ENCODE measurements at places on chromosomes 6 and 20.
A peak's percentile ranks its signal among the peaks of the same experiment; 100 is the strongest.

GRCh38 chr6:5516036-5516435 lies 254.7 kb downstream of the FARS2 start:
- no peak for DNase-seq

- DNase-seq = no peak
Observed at GRCh38 chr20:48801197-48801596, 26.6 kb downstream of the PREX1 start.

DNA sequence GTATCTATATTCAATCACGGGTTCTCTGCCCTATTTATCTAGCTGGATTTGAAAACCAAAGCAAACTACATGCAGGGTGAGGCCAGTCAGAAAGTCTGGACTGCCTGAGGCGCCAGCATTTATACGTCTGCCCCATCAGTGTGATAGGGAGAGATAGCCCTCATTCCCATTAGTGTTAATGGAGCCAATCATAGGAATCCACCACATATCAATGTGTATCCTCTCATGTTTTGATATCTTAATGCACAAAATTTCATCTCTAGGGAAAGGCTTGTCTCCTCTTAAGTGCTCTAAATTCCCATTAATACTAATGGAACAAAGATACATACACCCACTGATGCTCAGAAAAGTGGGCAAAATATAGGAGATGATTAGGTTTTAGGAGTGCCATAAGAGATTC lies 376.2 kb downstream of the BTBD3 start:
- no peak for DNase-seq

DNA sequence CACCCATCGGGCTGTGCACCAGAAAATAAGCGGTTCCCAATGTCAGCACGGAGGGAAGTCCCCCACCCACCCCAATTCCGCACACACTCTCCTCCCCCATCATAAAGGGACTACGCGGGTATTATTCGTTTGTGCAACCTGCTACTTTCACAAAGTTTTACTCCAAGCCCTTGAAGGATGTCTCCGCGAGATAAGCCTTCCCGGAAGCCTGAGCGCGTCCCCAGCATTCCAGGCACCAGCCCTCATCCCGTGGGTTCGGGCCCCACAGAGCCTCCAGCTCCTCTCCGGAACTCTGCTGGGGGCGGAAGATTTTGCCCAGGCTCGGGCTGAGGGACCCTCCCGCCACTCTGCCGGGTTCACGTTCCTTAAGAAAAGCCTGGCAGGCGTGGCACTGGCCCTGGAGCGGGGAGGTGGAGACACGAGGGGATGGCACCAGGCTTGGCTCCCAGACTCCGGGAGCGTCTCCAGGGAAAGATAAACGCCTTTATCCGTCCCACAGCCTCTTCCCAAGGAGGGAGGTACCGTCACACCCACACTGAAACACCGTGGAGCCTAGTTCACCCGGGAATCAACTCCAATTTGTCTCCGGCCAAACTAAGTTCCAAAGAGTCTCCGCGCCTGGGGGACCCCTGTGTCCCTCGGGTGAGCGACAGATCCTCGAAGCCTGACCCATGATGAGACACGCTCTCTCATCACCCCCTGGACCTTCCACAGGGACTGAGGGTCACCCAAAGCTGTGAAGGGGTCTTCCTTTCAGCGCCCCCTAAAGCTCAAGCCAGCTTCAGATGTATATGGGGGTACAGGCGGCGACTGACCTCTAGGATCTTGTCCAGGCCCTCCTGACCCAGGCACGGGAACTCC lies 934 bp downstream of the KCNK5 start:
- DNase-seq = no peak

GRCh38 chr6:74912234-74912633 lies 293.6 kb downstream of the COL12A1 start:
- DNase-seq = no peak

DNA sequence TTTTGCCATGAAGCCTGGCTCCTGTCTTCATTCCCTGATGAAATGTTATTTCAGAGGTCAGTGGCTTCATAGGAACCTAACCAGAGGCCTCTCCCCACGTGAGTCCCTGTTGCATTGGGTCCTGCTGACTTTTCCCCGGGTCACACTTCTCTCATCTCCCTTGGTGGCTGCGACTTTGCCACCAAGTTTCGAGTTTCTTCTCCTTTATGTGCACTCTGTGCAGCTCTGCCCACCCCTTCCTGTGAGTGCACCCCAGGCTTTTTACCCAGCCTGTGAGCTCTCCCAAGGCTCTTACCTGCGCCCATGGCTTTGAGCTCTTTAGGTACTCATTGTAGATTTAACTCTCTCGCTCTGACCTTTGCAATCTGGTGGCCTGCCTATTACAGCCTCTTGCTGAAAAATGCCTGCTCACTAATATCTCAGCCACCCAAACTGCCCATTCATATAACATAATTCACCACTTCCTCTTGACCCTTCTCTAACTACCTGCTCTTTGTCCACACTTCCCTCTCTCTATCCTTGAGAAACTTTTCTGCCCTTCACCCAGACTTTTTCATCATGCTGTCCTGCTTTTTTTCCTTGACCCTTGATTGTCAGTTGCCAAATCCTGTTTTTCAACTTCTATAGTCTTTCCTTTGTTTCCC lies 105.9 kb downstream of the SASH1 start:
- DNase-seq = no peak

- DNase-seq = peak; percentile 42
Observed at GRCh38 chr6:28589234-28589956, 63.7 kb downstream of the GPX5 start.

DNA sequence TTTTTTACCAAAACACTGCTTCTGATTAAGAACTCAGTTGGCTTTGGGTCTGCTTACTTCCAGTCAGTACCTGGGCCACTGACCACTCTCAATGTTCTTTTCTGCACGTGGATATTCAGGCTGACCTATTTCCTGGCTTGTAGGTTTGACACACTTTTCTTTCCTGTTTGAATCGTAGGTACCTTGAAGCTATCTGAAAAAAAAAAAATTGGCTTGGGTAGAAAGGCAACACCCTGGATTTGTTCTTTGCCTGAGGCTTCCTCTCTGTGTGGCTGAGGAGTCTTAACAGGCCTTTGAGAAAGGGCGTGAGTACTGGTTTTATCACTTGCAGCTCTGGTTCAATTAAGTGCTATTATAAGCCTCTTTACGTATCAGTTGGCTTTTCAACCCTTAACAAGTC lies 60.6 kb upstream of the IL20RA start:
- DNase-seq = no peak

- DNase-seq = no peak
Observed at GRCh38 chr6:79193971-79194370, 40.5 kb downstream of the HMGN3 start.

GRCh38 chr20:35627121-35627520 lies 11.5 kb downstream of the SPAG4 start:
- DNase-seq = no peak

DNA sequence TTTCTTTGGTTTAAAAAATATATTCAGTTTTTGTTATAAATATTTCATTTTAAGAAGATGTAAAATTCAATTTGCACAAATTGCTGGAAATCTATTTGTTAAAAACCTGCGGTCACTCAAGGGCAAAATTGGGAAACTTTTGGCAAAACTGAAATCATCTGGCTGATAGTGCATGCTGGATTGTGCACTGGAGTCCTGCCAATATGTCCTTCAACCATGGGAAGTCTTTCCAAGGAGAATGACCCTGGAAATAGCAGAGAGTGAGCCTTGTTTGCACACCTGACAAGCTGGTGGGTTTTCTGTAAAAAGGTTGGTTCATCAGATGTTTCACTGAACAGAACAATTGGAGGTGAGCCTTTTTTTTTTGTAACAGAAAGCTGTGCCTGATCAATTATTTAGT lies 413.5 kb downstream of the BTBD3 start:
- peak; percentile 25 for DNase-seq

DNA sequence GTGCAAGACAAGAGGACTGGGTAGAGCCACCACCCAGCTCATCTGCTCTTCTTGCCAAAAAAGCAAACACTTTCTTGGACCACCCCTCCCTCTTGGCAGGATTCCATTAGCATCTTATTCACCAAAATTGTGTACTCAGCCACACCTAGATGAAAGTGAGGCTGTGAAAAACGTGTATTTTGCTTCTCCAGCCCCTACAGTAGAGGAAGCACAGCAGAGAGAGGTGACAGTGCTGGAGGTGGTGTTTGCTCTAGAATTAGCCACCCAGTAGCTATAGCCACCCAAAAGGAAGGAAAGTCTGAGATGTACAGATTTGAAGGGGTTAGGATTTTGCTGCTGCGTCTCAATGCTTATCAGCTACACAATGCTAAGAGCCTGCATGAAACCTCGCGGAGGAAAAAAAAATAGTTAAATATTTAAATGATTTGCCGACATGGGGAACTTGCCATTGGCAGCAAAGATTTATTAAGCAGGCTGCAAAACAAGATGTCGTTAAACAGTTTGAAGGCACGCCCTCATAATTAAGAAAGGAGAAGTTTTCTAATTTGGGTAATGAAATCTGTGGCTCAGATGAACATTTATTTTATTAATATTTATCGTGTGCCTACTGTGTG lies 287.3 kb downstream of the ZNF217 start:
- DNase-seq = no peak

GRCh38 chr6:158708239-158708638 lies 58.4 kb downstream of the SYTL3 start:
- no peak for DNase-seq

DNA sequence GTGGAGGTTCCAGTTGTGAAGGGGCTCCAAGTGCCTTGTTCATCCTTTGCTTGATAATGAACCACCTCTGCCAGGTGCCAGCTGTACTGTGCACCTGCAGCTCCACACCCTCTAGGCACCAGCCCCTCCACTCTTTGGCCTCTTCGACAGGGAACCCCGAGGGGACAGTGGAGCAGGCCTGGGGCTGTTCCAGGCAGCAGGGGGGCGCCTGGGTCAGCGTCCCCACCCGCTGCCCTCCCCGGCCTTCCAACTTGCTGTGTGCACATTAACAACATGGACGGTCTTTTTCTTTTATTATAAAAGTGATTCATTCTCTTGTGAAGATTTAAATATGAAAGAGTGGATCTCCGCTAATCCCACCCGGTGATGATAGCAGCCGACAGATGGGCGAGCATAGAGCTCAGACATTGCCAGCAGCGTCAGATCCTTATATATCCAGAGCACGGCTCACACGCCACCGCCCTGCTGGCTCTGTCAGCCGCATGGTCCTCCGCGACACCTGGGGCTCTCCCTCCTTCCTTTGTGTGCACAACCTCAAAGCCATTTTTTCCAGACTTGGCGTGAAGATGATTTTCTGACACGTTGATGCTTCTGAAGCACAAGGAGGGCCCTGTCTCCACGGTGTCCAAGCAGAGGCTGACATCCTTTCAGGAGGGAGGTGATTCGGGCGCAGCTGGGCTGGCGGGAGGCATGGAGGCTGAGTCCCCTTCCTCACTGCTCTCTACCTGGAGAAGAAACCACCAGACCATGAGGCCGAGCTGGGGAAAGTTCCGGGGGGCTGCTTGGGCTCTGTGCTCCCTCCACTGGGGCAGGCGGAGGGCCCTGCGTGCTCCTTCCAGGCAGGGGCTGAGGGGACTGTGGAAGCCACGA lies 22.2 kb upstream of the MRGBP start:
- DNase-seq = no peak

- DNase-seq = no peak
Observed at GRCh38 chr6:32222333-32223230, 1.3 kb downstream of the NOTCH4 start.

DNA sequence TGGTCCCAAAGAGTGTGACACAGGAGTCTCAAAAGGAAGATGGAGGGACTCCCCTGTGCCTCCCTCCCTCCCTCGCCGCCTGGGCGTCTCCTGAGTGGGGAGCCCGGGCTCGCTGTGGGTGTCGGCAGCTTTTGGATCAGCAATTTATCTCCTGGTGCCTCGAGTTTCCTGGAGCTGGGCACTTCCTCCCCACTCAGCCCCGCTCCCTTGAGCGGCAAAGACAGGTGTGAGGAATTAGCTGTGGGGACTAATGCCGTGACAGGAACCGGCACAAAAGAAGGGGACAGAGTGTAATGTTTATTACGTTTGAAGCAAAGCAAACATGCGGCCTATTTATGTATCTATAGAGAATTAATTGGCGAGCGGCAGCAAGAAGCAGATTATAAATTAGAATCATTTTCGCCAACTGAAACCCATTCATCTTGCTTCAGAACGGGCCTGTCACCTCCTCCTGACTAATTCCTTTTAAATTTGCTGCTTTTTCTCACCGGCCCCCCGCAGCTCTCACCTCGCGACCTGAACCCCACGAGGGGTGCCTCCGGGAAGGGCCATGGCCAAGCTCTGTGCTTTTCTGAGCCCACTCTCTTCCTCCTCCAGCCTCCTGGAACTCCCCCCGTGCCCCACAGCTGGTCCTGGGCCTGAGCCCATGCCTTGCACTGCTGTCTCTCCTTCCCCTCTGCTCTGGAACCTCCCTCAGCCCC lies 8.8 kb upstream of the CDH22 start:
- peak; percentile 27 for DNase-seq

- no peak for DNase-seq
Observed at GRCh38 chr6:144162977-144163376, 12.7 kb downstream of the STX11 start.

DNA sequence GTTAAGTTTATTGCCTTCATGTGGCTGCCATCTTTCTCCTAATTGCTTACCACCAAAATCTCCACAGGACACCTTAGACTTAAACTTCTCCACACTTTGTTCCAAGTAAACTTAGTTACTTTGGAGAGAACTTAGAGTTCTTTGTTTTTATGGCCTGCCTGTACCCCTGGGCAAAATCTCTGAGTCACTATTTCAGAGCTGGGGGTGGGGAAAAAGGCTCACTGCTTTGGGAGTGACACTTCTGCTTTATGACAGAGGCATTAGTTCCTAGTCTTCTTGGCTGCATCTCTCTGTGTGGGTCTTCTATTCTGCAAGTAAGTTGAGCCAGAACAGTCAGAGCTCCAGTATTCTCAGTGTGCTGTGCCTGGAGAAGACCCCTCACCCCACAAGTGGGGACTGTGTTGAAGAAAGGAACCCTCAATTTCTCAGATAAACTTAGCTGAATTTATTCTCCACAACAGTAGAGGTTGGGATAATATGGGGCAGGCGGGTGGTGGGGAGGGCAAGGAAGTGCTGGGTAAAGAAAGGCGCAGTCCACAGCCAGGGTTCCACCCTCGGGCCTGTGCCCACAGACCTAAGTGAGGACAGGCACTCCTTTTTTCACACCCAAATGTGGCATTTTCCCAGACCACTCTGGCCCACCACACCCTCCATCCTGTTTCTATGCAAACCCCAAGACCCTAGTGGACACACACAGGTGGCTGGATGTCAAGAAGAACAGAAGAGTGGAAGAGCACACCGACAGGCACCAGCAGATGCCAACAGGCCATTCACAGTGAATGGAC lies 636.6 kb upstream of the MAN1A1 start:
- no peak for DNase-seq

GRCh38 chr6:144007478-144008119 lies 460 bp downstream of the PLAGL1 start:
- peak; percentile 13 for DNase-seq

DNA sequence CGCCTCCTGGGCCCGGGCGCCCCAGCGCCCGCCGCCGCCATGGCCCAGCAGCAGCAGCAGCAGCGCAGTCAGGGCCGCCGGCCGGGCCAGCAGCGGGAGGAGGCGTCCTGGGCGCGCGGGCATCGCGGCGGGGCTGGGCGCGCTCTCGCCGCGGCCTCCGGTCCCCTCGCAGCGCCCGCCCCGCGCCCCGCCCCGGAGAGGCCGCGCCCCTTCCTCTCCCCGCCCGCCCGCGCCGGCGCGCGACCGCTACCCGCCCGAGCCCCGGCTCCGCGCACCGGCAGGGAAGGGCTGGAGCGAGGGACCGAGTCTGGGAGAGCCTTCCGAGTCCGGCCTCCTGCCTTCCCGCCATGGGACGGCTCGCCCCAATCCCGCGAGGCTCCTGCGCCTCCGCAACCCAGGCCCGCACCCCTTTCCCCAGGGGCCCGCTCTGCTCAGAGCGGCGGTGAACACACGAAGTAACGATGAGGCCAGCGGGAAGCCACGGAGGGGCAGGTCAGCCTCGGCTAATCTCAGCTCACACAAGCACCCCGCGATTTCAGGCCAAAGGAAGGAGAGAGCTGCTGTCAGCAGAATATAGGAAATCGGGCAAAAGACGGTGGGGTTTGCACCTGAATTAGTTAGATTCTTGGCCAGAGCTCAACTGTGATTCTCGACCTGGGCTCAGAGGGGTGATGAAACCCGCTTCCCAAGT lies at the start of gene TXNDC5:
TXNDC5 (minus strand) TSS at position 135 of the 691 bp plus-strand sequence; CDS start at position 123, 12 bp downstream.
- peak; percentile 87 for DNase-seq

Measured in body of pancreas (tissue), 4 donors.